Heart left ventricle (tissue), 16 donors: ENCODE measurements at places on chromosomes 11 and 22. TPM values are rescaled to one million over a fixed set of nuclear protein-coding genes. Genes with fewer than 3 reads are reported as not detected.

Gene CD6
- polyA plus RNA-seq: 0.08 TPM

- DNase-seq: no peak
Measured at GRCh38 chr22:42892571-42893316, 35.7 kb upstream of the ARFGAP3 start.

- DNase-seq: no peak
Measured at GRCh38 chr11:12209096-12209495, 98.7 kb downstream of the MICAL2 start.

Gene WNT11
- 6.7 TPM for polyA plus RNA-seq

- no peak for DNase-seq
Measured at GRCh38 chr11:82718307-82718706, 15.4 kb downstream of the FAM181B start.

DNA sequence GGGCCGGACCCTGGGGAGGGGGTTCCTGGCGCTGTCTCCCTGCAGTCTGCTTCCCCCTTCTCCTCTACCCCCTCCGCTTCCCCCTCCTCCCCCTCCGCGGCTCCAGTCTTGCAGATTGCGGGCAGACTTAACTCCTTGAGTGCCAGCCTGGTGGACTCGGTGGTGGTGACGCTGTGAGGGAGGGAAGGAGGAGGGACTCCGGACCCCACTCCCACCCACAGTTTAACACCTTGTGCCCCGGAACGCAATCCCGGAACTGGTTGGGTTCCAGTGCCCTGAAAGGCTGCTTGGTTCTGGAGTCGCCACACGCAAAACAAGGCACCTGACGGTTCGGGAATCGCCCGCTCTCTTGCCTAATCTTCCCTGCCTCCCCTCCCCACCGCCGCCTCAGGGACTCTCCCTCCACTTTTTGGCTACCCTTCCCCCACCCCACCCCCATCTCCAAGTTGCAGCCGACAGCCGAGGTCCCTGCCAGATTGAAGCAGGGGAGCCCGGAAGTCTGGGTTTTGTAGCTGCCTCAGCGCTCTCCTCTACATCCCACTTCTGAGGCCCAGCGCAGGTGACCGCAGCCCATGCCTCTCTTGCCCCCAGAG lies 3.9 kb upstream of the BCL9L start:
- peak; percentile 89 for DNase-seq

Gene KCNA4
- 1.7 TPM for polyA plus RNA-seq

- no peak for DNase-seq
Measured at GRCh38 chr11:16169956-16170847, 186.1 kb downstream of the SOX6 start.

DNA sequence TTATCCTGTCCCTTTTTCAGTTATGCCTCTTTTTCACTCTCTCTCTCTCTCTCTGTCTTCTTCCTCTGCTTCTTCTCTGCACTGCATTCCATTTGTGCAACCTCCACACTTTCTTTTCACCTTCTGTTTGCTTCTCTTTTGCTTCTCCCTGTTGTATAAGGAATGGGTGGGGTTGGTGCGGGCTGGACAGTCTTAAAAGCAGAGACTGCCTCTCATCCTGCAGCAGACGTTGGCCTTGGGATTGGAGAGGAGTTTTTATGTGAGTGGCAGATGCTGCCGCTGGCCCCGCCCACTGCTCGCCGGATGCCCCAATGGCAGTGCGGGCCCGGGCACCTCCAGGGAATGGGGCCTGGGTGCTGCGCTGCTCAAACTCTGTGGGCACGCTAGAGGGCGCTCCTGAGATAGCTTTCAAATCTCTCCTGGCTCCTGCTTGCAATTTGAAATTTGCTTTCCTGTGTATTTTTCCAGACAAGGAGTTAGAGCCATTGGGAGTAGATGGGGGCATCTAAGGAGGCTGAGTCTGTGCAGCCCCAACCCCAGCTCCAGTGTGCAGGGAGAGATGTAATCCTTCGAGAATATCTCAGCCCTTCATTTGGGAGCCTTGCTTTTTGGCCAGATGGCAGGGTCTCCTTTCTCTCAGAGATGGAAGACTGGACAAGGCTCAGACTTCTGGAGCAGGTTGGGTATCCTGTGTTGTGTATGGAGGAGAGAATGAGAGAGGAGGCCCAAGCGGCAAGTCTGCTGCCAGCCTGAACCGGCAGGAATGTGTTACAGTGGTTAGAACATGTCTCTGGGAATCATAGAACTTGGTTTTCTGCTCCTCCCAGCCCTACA lies 81.2 kb downstream of the GRAMD1B start:
- DNase-seq: peak; percentile 83

DNA sequence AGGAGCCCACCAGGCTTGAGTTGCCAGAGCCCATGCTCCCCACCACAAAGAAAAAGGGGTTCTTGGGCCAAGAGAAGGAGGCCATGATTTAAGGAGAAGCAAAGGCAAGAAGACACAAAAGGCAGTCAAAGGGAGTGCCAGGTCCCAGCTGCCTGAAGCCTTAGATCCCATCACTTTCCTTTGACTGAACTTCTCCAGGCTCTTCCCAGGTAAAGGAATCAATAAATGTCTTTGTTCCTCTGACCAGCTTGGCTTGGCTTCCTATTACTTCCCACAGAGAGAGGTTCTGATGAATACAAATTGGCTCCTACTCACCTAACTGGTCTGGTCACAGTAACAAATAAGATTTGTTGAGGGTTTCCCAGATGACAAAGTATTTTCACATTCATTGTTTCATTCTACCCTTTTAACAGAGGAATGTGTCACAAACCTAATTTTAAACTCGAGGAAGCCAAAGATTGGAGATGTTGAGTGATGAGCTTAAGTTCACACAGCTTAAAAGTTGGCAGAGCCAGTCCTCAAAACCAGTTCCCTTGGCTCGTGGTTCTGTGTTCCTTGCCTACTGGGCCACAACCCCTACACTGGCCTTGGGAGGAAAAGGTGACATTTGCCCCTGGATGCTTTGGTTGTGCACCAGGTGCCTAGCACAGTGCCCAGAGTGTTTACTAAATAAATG lies 96.4 kb upstream of the SESN3 start:
- DNase-seq: no peak

DNA sequence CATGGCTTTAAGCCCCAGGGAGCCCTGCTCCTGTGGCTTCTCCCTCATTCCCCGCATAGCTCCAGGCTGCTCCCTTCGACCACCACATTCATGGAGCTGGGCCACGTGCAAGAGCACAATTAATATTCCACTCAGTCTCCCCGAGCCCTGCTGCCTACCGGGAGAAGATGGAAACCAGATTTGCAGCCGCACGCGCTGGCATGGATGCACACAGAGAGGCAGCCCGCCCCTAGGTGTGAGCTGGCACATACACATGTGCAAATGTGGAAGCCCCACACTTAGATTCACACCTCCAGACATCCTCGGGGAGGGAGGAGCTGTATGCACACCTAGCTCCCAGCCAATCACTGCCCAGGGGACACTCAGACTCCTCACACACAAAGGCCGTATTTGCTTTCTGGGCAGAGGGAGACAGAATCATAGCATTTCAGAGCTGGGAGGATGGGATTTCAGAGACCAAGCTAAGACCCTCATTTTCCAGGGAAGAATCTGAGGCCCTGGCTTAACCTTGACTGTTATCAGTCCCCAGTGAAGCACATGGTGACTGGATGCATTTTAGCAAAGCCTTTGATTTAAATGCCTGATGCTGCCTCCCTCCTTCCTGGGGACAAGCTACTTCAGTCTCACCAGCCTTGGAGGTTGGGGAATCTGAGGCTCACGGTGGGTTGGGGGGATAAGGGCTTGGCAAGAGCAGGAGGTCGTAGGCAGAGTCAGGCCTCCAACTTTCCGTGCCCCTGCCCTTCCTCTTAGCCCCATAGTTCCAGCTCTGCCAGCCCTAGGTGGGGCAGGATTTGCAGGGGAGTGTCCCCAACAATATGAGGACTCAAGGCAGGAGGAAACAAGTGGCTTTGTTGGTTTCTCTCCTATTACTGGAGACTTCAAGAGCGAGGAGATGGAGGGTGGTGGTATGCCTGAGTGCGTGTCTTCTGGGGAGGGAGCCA lies 5.3 kb upstream of the CREB3L1 start:
- no peak for DNase-seq

Gene OR5B21
- polyA plus RNA-seq: not detected

- DNase-seq: no peak
Measured at GRCh38 chr11:12994476-12994875, 14.6 kb upstream of the RASSF10 start.

DNA sequence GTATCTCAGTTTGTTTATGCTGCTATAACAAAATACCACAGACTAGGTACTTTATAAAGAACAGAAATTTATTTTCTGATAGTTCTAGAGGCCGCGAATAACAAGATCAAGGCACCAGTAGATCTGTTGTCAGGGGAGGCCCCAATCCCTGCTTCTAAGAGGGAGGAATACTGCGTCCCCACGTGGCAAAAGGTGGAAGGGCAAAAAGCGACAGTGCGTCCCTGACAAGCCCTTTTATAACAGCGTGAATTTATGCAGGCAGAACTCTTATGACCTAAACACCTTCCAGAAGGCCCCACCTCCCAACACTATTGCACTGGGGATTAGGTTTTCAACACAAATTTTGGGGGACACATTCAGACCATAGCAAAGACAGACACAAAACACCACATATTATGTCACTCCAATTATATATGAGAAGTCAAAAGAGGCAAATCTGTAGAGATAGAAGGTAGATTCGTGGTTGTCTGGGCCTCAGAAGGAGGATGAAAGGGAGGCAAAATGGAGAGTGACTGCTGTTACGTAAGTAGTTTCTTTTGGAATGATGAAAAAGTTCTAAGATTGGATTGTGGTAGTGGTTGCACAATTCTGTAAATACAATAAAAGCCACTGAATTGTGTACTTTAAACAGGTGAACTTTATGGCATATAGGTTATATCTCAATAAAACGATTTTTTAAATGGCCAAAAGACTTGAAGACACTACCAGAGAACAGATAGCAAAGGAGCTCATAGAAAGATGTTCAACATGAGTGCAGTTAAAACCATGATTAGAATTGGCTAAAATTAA lies 30.1 kb upstream of the TNRC6B start:
- DNase-seq: no peak

GRCh38 chr11:68200639-68201038 lies 12.5 kb downstream of the KMT5B start:
- no peak for DNase-seq

DNA sequence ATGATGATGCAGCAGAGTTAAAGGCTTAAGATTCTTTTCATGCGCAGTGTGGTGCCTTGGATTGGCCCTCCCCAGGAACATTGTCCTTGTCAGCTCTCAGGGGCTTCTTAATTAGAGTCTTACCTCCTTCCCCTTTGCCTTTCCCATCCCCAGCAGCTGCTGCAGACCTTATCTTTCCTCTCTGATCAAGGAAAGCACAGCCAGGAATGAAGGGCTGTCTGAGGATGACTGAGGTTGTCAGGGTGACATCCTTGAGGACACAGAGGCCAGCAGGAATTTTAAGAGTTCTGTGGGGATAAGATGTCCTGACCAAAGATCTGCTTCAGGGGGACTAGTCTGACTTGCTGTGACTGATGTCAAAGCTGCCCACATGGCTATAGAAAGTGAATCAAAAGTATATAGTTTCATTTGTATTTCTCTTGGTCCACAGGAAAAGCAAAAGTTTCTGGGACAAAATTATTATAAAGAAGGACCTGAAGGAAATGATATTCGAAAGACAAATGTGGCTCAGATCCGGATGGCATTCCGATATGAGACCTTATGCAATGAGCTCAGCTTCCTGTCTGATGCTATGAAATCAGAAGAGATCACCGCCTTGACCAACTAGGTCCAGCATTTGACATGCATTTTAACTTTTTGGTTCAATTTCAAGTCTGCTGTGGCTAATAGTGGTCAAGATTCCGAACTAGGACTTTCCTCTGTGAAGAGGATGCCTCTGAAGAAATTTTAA lies 35.5 kb downstream of the RNF141 start:
- DNase-seq: no peak

Gene GAB4
- not detected for polyA plus RNA-seq

DNA sequence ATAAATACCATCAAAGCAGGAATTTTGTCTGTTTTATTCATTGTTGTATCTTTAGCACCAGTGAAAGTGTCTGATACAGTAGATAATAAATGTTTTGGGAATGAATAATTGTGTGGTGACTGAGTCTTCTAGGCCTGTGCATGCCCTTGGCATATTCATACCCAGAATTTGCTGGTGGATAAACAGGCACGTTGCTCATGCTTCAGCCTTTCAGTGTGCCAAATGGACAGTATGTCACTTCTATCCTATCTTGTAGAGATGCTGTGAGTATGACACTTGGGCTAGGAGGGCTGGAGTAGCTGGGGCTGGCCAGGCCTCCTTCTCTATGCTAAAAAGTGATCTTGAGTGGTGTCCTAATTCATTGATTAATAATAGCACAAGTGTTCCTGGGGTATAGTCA lies 287.3 kb upstream of the DDI1 start:
- no peak for DNase-seq

DNA sequence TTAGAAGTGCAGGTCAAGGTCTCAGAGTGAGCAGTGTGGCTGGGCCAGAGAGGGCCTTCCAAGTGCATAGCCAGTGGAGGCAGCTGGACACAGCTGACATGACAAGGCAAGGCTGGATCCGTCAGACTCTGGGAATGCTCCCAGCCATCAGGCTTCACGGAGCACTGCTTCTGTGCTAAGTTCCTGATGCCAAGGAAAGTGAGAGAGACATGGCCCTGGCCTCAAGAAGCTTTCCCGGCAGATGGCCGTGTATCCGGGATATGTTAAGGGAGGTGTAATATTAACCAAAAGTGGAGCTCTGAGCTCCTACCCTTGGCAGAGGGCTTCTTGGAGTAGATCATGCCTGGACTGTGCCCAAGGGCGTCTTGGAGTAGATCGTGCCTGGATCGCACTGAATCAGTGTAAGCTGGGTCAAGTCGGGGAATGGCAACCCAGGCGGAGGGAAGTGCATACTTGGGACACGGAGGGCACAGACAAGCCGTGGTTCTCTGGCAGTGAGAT lies 7.4 kb upstream of the EFCAB6 start:
- no peak for DNase-seq

DNA sequence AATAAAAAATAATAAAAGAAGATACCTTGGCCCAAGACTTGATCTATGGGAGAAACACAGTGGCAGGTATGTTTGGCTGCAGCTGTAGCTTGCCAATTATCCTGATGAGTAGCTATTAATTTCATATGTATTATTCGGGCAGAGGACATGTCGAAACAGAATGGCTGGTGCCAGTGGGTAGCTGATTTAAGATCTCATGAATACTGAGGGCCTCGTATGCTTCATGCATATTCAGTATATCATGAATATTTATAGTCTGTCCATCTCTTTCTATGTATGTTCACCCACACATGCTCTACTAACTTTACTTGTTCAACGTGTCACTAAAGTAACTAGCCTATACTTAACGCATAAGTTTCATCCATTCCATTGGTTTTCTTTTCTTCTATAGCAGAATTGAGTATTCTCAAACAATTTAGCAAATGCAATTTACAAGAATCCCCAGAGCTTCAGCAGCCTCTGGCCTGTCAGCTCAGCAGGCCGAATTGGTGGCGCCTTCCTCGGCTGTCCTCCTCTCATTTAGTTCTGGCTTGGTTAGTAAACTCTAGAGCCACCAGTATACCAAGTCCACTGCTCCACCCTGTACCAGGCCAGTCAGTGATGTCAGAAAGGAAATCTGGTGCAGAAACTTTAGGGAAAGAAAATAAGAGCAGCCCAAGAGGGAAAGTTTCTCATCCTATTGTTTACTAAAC lies 17.9 kb downstream of the ART5 start:
- no peak for DNase-seq

- no peak for DNase-seq
Measured at GRCh38 chr11:19359221-19360000, 118.7 kb upstream of the E2F8 start.

Gene DGAT2
- polyA plus RNA-seq: 15.8 TPM
